ENCODE measurements at places on chromosomes 2 and 18.

- no peak for DNase-seq
These were observed 185.2 kb downstream of the BARD1 start for GRCh38 chr2:214624166-214624760.

- DNase-seq, result no peak
These were observed 173.5 kb downstream of the ALK start for GRCh38 chr2:29747786-29748470.

DNA sequence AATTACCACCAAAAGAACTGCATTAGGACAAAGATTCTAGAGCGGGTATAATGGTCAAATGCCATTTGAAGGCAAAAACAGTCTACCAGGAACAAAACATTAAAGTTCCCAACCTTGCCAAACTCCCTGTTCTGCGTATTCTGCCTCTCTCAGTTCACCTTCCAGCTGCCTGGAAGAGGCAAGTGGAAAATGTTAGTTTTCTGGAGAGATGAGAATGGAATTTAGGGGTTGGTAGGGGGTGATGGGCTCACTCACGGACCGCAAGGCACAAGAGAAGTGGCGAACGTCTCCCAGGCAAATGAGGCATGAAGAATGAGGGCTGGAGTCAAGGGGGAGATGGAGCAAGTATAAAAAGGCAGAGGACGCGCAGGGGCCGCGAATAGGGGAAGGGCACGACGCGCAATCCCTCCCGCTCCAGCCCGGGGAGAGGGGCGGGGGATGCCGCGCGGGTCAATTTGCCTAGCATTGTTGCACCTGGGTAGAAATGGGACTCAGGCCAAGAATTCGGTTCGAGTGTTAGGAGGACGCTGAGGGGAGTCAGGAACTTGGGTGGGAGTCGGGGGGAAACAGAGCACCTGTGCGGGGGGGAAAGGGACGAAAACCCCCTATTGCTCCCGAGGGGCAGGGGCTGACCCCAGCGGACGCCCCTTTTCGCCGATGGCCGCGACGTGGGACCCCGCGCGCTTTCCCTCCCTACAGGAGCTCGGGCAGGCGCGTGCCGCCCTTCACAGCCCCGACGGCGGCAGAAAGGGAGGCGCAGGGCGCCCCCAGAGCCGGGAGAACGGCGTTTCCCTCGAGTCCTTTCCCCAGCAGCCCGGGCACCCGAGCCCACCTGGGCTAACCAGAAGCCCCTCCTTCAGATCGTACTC, 573 bp downstream of the PAIP2B start:
- DNase-seq, result no peak

DNA sequence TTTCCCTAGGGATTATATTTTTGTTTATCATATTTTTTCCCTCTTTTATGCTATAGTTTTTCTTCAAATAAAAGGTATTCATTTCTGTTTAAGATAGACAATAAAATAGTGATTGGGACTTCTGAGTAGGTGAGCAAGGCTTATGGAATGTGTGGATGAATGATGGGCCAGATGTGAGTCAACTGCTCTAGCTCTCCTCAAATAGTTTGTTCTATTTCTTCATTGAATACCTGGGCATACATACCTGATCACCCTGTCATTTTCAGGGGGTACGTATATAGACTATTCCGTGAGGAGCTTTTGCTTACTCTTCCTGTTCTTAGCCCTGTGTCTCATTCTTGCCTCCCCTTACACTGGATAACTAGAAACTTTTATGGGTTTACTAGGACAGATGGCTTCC, 41.9 kb downstream of the BABAM2 start:
- no peak for DNase-seq

DNA sequence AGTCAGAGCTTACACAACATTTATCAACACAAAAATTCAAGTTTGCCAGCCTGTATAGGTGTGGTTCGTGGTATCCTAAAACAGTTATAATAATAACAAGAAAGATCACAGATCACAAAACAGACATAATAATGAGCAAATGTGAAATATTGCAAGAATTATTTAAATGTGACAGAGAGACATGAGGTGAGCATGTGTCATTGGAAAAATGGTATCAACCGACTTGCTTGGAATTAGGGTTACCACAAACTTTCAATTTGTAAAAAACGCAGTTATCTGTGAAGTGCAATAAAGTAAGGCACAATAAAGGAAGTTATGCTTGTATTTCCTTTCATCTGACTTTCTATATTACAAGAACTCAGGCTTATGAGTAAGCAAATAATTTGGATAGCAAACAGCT, 116.8 kb downstream of the IKZF2 start:
- DNase-seq, result no peak

DNA sequence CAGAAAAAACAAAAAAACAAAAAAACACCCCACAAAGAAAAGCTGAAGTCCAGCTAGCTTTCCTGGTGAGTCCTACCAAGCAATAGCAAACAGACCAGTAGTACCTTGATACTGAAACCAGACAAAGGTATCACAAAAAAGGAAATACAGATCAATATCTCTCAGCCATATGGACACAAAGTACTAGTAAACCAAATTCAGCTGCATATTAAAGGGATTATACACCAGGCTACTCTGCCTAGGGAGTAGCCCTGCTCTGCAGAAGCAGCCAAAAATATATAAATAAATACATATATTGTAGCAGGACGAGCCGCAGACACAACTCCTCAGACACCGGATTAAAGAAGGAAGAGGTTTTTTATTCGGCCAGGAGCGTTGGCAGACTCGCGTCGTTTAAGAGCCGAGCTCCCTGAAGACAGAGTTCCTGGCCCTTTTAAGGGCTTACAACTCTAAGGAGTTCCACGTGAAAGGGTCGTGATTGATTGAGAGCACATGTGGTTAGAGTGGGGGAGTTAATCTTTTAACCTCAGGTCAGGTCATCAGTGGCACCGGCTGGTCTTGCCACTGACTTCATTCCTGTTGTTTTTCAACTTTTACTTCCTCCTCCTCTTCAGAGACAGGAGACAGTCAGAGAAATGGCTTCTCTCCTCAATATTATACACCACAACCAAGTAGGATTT, 38.4 kb upstream of the DTNB start:
- no peak for DNase-seq

DNA sequence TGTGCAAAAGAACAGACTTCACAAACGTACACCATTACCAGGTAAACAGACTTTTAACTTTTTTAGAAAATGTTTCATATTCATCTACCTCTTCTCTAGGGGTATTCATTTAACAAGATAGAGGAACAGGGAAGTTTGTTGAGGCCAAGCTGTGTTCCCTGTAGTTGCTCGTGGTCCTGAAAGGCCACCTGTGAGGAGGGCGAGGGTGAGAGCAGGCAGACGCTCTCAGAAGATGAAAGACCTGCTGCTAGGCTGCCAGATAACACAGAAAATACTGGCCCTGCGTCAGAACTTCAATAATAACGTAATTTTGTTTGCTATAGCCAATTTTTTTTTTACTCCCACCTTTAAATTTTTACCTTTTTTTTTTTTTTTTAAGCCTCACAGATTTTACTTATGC, 42.0 kb downstream of the SOCS6 start:
- no peak for DNase-seq

- DNase-seq, result no peak
These were observed 140.6 kb upstream of the LGALSL start for GRCh38 chr2:64313398-64313723.

DNA sequence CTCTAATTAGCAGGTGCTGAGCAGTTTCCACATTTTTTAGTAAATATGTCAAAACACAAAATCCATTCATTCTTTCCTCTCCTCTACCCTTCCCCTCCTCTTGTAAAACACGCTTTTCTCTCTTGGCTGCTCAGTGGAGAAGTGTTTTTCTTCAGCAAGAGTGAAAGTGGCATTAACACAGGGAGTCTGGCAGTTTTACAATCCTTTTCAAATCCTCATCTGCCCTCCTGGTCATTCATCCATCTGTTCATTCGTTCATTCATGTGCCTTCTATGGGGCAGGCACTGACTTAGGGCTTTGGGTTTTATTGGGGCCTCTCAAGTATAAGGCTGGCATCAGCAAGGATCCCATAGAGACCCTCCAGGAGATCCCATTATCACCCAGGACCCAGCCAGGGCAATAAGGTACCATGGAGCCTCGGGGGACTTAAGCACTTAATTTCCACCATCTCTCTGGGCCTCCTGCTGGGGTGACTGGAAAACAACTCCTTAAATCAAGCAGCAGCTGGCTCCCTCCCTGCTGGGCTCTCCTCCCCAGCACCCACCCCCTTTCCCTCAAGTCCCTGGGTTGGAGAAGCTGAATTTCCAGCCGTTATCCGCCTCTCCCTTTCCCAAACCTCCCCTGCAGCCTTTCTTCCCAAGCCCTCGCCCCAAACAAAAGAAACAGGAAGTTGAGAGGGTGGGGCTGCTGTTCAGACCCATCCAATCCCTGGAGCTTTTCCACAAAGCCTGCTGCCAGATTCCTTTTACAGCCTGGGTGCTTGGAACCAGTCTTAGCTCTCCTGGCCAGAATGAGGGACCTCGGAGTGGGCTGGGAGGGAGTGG, 32.6 kb downstream of the MARCHF4 start:
- no peak for DNase-seq

GRCh38 chr2:202339071-202339870, 36.9 kb upstream of the BMPR2 start:
- no peak for DNase-seq

DNA sequence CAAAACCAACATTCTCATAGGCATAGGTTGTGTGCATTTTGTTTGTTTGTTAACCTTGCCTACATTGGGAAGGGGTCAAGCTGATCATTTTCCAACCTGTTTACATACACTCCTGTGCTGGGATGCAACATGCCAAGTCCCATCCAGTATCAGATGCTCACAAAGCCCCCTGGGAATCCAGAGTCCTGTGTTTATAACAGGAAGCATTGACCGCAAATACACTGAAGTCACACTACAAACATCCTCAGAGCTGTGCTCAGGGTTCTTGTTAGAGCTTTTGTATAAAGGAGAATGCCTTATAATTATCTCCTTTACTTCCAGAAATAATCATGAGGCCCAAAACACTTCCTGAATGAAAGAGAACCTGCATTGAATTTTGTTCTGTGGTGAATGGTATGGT, 488.7 kb upstream of the TCF4 start:
- DNase-seq, result no peak

GRCh38 chr2:66696374-66696773, 261.4 kb downstream of the MEIS1 start:
- no peak for DNase-seq

- DNase-seq, result no peak
These were observed 119.8 kb upstream of the ATP8B1 start for GRCh38 chr18:57922885-57923284.

- no peak for DNase-seq
These were observed 47.5 kb upstream of the KCNF1 start for GRCh38 chr2:10864251-10864650.

GRCh38 chr2:231590614-231591013, 2.0 kb upstream of the TEX44 start:
- no peak for DNase-seq

- no peak for DNase-seq
These were observed 148.3 kb downstream of the RHBDD1 start for GRCh38 chr2:226983895-226984749.

DNA sequence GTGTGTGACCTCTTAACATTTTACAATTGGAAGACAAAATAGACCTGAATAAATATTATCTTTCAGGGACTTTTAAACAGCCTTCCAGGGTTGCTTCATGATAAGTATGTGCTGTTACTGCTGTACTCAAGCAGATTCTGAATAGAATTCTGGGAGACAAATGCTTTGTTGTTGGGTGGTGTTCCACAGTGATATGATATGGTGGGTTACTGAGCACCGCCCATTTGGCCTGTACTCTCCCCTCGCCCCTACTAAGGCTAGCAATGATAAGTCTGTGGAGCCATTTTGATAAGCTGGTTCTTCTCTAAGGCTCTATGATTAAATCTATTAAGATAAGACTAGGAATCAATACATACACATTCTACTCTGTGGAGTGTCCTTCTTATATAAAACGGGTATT, 89.8 kb upstream of the ITGA4 start:
- no peak for DNase-seq

DNA sequence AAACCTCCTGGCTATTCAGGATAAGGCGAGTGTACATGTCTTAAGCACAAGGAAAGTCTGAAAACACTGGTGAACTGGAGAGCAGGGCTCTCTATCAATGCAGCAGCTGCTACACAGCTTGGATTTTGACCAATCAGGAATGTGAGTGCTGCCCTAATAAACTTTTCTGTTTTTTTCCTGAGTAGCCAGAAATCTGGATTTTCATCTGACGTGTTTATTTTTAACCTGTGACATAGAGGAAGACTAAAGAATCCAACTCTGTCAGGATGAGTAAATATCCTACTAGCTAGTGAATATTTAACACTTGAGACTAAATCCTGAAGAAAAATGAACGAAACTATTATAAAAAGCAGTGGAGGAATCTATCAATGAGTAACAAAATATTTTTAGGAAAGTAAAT, 1638.9 kb downstream of the LRP1B start:
- no peak for DNase-seq

DNA sequence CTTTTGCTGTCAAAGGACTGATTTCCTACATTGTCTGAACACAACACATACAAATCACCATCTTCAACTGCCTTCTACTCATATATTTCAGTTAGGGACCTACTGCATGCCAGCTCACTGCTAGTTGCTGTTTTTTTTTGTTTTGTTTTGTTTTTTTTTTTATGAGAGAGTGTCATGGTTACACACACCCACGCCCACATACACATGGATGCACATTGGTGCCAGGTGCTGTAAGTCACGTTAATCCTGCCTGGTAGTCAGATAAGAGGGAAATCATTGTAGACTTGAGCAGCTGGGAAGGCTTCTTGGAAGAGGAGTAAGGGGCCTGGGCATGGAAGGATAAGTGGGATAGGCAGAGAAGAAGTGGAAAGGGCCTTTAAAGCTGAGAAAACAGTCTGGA, 209.9 kb downstream of the TDRD15 start:
- DNase-seq, result no peak

- no peak for DNase-seq
These were observed 120.9 kb downstream of the FAM210A start for GRCh38 chr18:13605477-13605876.

- no peak for DNase-seq
These were observed 53.8 kb upstream of the RBBP8 start for GRCh38 chr18:22879293-22879692.

GRCh38 chr18:36706134-36706881, 122.5 kb downstream of the TPGS2 start:
- DNase-seq, result no peak

DNA sequence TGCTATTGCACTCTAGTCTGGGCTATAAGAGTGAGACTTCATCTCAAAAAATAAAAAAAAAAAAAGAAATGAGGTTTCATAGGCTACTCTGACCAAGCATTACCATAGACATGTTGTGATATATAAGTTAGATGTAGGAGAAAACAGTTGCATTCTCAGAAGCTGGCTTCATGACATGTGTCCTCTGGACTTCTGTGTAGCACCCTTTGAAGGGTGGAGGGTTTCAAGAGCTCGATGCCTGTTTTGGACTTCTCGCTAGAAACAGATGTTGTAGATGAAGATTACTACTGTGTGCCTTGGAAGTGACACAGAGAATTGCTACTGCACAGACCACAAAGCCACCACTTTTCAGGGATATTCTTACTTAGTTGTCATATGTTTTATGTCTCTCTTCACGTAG, 91.0 kb downstream of the TMEM247 start:
- no peak for DNase-seq

GRCh38 chr2:161116509-161116908, 43.7 kb upstream of the TANK start:
- no peak for DNase-seq

- no peak for DNase-seq
These were observed 1257.7 kb upstream of the CDH2 start for GRCh38 chr18:29434650-29435049.

- DNase-seq, result no peak
These were observed 11.6 kb upstream of the BOK start for GRCh38 chr2:241546771-241547498.

GRCh38 chr18:7177116-7177744, 53.7 kb upstream of the LRRC30 start:
- DNase-seq, result no peak
